GM12864 (cell line): ENCODE measurements at places on chromosomes 3 and 15.

GRCh38 chr3:166285001-166285400, 447.8 kb upstream of the BCHE start:
- DNase-seq, result no peak

DNA sequence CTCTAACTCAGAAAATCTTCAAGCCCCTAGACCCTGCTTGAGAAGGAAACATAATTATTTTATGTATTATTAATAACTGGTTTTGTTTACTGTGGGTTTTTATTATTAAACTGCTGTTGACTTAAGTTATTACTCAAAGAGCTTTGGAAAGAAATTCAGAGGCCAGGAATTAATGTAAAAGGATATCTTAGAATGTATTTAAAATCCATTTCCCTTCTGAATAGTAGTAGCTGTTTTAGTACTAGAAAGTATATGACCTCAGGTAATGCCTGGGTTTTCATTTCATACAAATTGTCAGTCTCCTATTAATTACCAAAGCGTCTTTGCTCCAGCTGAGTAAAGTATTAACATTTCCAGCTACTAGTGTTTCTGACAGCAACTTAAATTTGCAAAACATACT, 223.1 kb downstream of the ITPR1 start:
- DNase-seq, result no peak

- DNase-seq, result no peak
These were observed 60.7 kb downstream of the BDH1 start for GRCh38 chr3:197495059-197495455.

DNA sequence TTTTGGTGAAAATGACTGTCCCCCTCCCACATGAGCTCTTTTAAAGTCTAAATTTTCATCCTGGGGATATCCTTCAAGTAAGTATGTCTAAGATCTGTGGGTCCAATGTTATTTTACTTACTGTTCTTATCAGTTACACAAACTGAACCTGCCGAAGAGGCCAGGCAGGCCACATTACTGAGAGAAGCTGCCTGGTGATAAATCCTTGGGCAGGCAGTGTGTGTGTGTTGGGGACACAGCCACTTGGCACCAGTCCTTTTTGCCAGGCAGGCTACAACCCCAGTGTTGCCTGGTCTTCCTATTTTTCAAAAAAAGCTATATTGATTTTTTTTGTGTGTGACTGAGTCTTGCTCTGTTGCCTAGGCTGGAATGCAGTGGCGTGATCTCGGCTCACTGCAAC, 50.6 kb upstream of the RASA2 start:
- DNase-seq, result no peak

DNA sequence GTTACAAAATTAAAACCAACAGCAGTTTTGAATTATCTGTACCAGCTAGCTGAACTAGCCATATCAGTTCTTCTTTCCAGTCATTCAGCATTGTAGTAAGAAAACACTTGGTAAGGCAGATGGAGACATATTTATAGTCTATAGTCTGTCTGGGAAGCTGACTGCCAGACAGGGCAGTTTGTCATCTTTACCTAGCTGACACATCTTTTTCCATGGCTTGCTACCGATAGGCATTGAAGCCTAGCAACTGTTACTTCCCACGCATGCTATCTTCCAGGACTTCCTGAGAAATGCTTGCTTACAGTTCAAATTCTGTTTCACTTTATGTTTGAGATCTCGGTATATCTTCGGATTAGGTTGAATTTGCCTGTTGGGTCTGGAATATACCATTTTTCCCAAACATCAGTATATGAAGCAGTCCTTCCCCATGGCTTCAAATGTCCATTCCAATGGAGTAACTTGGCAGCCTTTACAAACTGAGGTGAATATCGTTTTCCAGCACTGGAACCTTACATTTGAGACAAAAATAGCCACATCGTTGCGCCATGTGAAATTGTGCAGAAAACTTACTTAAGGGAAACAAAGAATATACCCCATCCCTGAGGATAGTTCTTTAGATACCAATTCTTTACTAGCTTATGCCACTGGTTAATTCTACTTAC, 8.8 kb downstream of the GNL3 start:
- DNase-seq, result no peak

DNA sequence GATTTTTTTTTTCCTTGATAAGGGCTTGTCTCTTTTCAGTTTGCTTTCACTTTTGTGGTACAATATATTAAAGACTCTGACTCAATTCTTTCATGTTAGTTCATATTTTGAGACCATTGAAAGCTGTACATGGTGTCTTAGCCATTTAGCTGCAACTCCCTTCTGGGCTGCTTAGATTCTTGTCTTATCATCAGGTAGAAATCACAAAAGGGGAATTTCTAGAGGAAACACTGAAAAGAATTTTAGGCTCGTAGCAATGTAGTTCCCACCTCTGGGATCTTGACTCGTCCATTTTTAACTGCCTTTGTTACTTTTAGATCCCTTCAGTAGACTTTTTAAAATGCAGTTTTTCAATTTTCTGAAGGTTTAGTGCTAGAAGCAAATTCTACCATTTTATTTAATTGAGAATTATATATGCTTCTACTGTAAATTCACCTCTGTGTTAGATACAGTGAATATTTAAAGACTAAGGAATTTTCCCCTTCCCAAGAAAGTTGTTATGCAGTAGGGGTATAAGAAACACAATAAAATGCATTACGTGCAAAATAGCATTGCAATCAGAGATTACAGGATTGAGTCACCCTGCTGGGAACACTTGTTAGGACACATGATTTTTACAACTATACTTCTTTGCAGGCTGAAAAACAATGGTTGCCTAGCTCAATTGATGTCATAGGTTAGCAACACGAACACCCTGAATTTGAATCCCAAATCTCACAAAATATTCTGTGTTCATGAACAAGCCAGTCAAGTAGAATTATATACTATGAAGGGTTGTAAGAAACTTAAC, 772.7 kb downstream of the PDCD6IP start:
- no peak for DNase-seq

- DNase-seq, result no peak
These were observed 117.4 kb upstream of the LPP start for GRCh38 chr3:188036375-188037194.

DNA sequence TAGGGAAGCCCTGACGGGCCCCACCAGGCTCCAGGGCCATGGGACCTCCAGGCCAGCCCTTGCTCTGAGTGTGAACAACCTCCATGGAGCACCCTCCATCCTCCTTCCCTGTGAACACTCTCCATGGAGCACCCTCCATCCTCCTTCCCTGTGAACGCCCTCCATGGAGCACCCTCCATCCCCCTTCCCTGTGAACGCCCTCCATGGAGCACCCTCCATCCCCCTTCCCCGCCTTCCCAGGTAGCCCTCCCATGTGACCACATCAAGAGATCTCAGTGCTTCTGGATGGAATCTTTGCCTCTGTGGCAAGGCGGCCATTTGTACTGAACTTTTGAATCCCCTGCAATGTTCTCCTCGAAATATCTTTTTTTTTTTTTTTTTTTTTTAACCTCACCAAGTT, 66.5 kb downstream of the CHSY1 start:
- DNase-seq, result no peak

DNA sequence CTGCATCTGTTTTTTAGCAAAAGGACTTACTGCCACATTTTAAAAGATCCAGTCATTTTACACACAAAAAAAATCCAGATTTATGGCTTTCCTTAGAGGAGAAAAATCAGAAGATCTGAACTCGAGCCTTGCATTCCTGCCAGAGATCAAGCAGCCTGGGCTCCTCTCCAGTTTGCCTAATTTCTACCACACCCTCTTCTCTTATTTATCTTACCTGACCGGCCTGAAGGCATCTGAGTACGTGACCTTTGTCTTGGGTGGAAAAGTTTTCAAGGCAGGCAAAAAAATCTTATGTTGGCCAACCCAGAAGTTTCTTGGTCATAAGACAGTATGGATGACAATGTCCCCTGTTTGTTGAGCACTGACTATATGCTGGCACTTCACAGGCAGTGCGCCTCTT, 60.3 kb downstream of the CHRD start:
- no peak for DNase-seq

GRCh38 chr15:51137880-51138430, 43.2 kb upstream of the TNFAIP8L3 start:
- no peak for DNase-seq

GRCh38 chr3:7546253-7546652, 685.3 kb downstream of the GRM7 start:
- no peak for DNase-seq

DNA sequence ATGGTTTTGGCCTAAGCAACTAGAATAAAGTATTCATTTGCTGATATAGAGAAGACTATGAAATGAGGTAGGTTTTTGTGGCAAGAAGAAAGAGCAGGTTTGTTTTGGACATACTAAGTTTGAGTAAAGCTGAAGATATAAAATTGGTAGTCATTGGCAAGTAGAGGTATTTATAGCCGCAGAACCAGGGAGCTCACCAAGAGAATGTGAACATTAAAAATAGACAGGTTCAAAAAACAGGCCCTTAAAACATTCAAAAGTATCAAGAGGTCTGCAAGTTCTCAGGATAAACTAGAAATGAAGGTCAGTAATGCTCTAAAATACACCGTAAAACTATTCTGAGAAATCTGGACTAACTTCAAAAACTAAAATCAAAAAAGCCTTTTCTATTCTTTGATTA, 240.7 kb downstream of the SCAPER start:
- no peak for DNase-seq

- no peak for DNase-seq
These were observed at the start of gene ARPP21 for GRCh38 chr3:35639254-35640186. Gene ARPP21, plus strand, starts transcription at chr3:35639525. Its CDS starts 42,227 bp downstream, at chr3:35681752.

GRCh38 chr15:84598993-84599392, 1.8 kb upstream of the ZSCAN2 start:
- no peak for DNase-seq

DNA sequence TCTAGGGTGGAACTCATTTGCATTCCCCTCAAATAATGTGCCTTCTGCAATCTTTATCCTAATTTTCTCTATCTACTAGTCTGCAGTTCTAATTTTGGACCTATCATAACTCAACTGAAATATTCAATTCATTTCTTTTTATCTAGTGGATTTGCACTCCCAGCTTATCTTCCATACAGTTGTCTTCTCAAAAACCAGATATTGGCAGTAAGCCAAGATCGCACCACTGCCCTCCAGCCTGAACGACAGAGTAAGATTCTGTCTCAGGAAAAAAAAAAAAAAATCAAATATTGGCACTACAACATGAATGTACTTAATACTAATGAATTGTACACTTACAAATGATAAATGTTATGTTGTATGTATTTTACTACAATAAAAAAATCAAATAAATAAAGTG, 18.0 kb upstream of the CHMP2B start:
- DNase-seq, result no peak

DNA sequence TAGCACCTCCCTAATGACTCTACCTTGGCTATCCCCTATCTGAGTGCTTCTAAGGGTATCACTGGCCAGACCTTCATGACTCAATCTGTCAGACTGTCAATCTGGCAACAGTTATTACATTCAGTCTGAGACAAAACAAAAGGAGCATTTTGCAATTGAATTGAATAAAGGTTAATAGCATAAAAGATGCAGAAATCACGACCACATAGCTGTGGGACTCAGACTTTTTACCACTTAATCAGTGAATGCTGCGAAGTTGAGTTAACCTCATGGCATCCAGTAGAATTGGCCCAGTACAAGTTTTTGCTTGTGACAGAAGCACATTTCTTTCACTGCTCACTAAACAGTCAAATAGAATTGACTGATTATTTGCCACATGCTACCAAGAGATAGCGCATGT, 480.7 kb upstream of the DPPA4 start:
- no peak for DNase-seq

- DNase-seq, result no peak
These were observed 702 bp downstream of the ARHGEF3 start for GRCh38 chr3:56800832-56801661.

- no peak for DNase-seq
These were observed 13.3 kb downstream of the TAFA4 start for GRCh38 chr3:68919000-68919399.

DNA sequence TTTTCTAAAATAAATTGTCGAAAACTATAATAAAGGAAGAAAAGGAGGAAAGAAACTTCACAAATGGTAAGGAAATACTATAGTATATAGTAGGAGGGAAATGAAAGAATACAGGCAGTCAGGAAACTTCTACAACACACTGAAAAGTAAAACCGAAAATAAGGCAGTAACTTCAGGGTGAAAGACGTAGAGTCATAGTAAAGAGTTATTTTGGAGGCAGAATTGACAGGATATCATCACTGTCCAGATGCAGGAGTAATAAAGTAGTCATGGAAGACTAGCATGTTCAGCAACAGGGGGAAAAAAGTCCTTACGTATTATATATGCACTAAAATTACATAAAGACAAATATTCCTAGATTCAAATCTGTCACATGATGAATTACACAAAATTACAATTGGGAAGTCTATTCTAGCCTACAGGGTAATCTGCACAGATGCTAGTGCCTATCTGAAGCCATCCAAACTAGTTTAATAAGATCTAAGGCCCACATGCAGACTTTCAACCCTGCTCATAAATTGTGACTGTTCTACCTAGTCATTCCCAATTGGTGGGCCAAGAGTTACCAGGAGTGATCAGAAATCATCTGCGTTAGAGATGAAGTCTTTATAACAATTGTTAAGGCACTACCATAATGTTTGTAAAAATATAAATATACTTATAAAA, 14.0 kb downstream of the VPS13C start:
- no peak for DNase-seq

- DNase-seq, result no peak
These were observed 72.3 kb upstream of the ZNF280D start for GRCh38 chr15:56805466-56806147.

DNA sequence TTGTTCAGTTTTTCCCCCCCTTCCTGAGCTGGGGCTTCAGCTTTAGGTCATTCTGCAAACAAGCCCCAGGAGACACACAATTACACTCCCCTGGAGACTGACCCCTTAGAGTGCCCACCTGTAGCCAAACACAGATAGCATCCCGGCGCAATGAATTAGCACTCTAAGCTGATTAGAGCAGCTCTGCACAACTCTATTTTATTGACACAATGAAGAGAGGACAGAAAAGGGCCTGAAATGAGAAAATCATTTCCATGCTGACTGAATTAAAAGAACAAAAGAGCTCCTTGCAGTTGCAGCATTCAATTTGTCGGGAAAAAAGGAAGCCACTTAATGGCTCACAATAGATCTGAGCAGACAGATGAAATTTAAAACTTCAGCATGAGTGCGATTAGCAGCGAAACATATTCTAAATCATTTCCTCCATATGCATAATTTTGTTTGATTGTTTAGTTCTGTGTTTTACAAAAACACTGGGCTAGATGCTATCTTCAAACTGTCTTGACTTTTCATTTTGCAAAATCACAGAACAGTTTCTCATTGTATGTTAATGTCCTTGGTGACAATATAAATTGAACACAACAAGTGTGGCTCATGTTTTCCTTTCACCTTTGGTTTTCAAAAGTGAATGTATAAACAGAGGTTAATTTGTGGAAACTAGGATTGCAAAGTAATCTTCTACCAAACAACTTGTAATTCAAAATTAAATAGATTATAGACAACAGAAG, 308.6 kb downstream of the MECOM start:
- DNase-seq, result no peak

DNA sequence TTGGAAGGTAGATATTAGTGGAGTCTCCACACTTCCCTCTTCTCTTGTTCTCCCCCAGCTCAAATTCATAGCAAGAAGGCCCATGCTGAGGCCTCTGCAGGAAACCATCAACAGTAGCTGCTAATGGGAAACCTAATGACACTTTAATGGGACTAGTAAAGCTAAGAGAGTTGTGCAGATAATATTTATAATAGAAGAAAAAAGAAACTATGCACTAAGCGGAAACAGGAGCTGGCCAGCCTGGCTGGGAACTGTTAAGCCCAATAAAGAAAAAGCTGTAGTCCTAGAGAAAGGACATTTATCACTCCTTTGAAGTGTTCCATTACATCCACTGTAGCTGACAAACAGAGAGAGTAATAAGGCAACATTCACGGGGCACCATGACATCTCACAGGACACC, 229.6 kb downstream of the IGSF11 start:
- no peak for DNase-seq

GRCh38 chr3:2375376-2375775, 276.7 kb downstream of the CNTN4 start:
- no peak for DNase-seq
